ENCODE measurements at places on chromosomes 13 and 19.

GRCh38 chr19:8811315-8812172 lies 20.6 kb downstream of the ZNF558 start:
- no peak for DNase-seq

DNA sequence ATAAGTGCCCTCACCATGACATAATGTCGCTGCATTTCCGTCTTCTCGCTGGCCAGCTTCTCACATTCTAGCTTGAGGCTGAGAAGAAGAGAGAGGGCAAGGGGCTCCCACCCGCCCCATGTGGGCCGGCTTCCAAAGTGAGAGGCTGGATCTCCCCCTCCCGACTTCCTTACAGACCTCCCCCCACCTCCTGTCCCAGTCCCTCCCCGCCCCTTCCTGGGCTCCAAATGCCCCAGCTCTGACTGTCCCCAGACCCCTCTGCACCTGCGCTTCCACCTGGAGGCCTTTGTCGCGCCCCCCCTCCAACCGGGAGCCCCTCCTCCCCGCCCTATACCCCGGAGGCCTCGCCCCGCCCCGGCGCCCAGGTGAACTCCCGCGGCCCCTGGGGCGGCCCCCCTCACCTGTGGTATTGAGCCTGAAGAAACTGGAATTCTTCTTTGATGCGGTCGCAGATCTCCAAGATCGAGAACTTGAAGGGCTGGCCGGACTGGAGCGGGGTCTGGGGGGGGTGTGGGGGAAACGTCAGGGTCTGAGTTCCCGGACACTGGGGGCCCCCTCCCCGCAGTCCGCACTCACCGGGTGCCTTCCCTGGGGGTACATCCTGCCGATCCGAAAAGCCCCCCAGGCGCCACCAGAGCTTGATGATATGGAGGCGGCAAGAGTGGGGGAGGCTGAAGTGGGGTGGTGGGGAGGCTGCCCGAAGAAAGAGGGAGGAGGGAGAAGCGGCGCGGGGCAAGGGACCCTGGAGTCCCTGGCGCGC lies 595 bp downstream of the TLE2 start:
- no peak for DNase-seq

GRCh38 chr13:97328222-97328790 lies 105.7 kb upstream of the RAP2A start:
- no peak for DNase-seq

DNA sequence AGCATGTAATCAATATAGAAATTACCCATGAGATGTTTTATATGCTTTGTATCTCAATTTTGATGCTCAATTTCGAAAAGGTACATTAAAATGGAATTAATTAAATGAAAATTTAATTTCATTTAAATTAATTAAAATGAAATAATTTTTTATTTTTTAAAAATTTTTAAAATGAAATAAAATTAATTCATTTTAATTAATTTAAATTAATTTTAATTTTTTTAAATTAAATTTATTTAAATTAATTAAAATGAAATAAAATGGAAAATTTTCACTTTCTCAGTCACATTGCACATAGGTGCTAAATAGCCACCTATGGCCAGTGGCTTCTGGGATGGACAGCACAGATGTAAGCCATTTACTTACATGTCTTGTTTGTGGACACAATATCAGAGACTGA lies 4.2 kb upstream of the SULT2B1 start:
- DNase-seq, result no peak

DNA sequence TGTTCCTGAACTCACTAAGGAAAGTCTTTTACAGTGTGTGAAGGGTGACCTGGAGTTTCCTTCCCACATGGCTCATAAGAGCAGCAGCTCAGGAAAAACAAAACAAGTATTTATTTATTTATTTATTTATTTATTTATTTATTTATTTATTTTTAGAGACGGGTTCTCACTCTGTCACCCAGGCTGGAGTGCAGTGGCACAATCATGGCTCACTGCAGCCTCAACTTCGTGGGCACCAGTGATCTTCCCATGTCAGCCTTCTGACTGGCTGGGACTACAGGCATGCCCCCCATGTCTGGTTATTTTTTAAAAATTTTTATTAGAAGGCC lies 10.4 kb downstream of the ARL11 start:
- no peak for DNase-seq

DNA sequence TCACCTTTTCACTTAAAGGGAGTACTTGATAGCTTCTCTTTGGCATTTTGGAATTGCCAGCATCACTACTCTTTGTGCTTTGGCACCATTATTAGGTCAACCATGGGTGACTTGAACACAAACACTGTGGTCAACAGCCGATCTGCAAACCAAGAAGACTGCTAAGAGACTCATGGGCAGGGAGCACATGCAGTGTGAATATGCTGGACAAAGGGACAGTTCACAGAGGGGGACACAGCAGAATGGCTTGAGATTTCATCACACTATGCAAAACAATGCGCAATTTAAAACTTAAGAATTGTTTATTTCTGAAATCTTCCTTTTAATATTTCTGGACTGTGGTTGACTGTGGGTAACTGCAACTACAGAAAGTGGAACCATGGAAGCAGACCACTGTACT lies 64.4 kb downstream of the LMO7 start:
- no peak for DNase-seq

GRCh38 chr13:79833991-79834390 lies 353.0 kb downstream of the NDFIP2 start:
- no peak for DNase-seq

GRCh38 chr13:34003656-34004055 lies 185.7 kb downstream of the RFC3 start:
- no peak for DNase-seq

- no peak for DNase-seq
Measured at GRCh38 chr13:29977476-29978120, 127.2 kb upstream of the UBL3 start.

GRCh38 chr13:98746968-98747367 lies 5.5 kb downstream of the SLC15A1 start:
- DNase-seq, result no peak

- DNase-seq, result no peak
Measured at GRCh38 chr19:55528030-55528803, 8.7 kb downstream of the SBK2 start.

DNA sequence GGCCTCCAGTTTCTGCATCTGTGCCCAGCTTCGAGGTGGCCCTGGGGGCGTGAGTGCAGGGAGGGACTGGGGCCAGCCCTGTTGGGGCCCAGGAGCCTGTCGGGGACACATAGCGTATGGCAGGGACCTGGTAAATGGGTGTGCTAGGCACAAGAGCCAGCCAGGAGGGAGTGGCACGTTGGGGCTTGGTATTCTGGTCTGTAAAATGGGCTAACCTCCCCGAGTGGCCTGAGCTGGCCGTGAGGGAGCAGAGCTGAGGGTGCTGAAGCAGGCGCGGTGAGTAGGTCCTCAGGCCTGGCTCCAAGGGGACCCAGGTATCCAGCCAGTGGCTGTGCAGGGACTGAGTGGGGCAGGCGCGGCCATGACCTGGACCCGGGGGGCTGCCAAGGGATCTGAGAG lies 4.3 kb downstream of the PTOV1 start:
- no peak for DNase-seq

Measured in activated CD4-positive, alpha-beta T cell treated with anti-CD3 and anti-CD28 coated beads, Interleukin-2, Interleukin-6, amounts not matched to agents 100 ng/mL and 50 ng/mL, durations not matched to agents 16 hours and 8 hours (primary cell).